Lower leg skin (tissue), 4 donors: ENCODE measurements at places on chromosomes 4 and X. TPM values are rescaled to one million over a fixed set of nuclear protein-coding genes. Genes with fewer than 3 reads are reported as not detected.

DNA sequence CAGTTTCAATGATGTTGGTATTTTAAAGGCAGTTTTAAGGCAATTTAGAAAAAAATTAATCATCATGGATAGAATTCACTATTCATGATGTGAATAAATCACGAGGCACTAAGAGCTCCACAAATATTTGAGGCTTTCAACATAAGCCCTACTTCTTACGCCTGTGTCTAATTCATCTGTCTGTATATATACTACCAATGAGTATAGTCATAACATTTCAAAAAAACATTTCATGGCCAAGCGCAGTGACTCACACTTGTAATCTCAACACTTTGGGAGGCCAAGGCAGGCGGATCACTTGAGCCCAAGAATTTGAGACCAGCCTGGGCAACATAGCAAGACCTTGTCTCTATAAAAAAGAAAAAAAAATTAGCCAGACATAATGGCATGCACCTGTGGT lies 56.5 kb downstream of the FBXL5 start:
- no peak for DNase-seq

DNA sequence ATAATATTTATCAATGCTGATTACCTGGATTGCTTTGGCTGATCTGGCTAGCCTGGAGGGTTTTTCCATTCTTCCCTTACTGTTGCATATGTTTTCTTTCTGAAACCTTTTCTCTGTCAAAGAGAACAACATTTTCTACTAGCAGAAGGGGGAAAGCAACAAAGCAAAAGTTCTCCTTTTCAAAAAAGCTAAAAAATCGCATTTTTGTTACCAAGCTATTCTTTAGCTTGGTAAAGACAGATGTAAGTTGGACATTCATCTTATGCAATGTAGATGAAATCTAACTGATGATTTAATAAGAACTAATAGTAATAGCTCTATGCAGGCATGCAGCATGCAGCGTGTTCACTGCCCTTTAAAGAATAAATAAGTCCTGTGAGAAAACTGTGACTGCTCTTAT lies at the start of gene GRXCR1:
TSS of gene GRXCR1 (plus strand) at position 301 of the 400 bp plus-strand sequence. CDS start 554 bp downstream, outside the sequence.
- DNase-seq: no peak

DNA sequence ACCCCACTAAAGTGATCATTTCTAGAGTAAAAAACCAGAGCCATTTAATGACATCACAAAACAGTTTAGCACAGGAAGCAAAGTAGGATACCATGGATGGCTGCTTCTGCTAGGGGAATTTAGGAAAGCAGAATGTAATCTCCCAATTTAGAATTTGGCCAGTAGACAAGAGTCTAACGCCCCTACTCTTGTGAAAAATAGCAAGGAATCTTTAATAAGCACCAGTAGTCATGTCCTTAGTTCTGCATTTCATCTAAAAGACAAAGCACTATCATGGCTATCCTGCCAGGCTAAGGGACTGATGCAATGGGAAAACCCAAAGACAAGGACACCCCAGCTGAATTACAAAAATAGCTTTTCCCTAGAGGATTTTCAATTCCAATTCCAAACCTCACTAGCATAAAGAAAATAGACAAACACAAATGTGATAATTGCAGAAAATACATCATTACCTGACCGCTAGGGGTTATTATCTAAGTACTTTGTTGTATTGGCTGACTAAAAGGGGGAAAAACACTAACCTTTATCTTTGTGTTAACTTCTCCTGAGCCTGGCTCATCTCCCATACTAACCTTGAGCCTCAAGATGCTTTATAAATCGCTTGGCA lies 2.6 kb upstream of the AMMECR1 start:
- DNase-seq: no peak

TMEM165 gene
- 87.5 TPM for total RNA-seq
